ENCODE measurements at places on chromosomes 16 and 17.

DNA sequence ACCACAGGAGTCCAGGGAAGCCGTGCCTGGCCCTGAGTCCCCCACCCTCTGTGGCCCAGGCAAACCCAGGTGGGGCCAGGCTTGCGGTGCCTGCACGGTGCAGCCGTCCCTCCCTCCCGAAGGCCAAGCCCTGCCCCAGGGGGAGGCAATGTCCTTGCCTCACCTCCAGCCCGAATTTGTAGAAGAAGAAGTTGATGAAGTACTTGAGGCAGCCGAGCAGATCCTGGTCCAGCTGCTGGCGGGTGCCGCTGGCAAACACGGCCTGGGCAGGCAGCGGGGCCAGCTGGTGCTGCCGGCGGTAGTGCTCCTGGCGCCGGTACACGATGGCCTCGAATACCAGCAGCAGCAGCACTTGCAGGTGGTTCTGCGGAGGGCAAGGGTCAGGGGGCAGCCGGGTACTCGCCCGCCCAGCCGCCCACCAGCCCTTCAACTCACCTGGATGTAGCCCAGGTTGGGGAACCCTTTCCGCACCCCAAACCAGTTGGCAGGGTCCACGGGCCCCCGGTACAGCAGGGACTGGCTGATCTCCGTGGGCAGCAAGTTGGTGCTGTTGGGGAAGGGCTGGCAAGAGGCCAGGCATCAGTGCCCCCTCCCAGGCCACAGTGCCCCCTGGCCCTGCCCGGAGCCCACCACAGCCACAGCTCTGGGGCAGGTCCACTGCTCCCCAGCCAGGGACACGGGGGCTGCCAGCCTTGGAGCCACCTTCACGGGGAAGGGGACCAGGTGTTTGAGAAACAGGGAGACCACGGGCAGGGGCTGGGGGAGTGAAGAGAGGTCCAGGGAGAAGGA, 26.1 kb downstream of the CTU2 start:
- no peak for DNase-seq

DNA sequence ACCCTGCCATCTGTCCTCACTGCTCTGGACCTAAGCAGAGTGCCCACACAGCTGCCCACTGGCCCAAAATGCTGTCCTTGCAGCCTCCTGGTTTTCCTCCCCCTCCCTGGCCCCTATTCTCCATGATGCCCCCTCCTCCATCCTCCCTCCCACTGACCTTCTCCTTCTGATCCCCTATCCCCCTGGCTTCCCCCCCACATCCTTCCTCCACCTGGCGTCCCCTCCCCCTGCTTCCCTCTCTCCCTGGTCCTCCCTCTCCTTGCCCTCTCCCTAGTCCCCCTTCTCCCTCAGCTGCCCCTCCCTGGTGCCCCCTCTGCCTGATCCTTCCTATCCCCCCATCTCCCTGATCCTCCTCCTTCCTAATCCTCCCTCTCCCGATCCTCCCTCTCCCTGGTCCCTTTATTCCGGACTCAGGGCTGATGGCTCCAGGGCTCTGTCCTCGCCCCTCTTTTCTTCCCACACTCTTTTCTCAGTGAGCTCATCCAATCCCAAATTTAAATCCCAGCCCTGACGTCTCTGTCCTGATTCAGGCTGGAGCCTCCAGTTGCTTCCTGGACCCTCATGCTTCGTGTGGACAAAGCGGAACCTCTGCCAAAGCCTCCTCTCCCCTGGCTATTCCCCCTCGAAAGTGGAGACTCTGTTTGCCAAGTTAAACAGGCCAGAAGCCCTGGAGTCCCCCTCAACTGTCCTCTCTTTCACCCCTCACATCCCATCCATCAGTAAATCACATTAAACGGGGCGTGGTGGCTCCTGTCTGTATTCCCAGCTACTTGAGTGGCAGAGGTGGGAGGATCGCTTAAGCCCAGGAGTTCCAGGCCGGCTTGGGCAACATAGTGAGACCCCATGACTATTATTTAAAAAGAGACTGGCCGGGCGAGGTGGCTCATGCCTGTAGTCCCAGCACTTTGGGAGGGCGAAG, 18.1 kb upstream of the RHBDF2 start:
- no peak for DNase-seq

GRCh38 chr16:80161799-80162739, 378.7 kb upstream of the DYNLRB2 start:
- DNase-seq, result no peak

DNA sequence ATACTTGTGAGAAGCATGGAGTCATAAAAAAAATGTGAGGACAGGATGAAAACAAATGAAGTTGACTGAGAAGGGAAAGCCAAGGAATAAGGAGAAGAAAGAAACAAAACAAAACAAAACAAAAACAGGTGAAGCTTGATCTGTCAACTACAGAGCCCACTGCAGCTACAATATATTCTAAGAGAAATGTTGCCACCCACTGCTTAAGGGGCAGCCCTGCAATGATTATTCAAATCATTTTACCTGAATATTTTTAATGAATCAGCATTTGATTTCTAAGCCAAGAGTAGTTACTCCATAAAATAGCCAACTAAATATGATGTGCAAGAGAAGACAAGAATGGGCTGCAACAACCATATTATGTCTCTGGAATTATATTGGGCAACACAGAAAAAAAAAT, 252.0 kb upstream of the KIF2B start:
- DNase-seq, result no peak

DNA sequence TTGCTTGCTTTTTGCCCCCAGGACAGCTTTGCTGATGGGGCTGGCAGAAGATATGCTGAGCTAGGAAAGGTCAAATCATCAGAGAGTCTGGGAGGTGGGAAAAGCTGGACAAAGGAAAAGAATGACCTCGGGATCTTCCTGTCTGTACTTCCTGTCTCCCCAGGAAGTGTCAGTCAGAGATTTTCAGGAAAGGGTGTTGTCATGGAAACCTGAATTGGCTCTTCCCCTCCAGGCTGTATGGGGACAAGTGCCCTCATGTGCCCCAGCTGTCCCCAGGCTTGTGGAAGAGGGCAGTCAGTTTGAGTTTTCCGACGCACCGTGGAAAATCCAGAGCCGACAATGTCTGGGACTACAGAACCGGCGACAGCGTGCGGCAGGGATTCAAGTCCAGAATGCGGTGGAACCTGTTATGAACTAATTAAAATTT, 122.7 kb upstream of the ZFHX3 start:
- no peak for DNase-seq

DNA sequence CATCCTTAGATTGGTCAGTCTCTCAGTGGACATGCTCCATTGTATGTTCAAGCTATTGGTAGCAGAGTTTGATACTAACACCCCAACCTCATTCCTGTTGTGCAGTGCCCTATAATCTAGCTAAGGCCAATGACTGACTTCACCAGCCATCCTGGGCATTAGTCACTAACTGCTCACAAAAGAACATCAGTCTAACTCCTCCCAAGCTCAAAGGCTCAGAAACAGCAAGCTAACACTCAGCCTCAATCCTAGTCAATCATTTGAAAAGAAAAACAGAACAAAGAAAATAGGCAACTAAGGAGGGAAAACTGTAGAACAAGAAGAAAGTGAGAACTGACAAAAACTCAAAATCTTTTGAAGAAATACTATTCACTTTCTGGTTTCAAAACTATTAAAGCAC, 199.1 kb upstream of the C17orf78 start:
- DNase-seq, result no peak

DNA sequence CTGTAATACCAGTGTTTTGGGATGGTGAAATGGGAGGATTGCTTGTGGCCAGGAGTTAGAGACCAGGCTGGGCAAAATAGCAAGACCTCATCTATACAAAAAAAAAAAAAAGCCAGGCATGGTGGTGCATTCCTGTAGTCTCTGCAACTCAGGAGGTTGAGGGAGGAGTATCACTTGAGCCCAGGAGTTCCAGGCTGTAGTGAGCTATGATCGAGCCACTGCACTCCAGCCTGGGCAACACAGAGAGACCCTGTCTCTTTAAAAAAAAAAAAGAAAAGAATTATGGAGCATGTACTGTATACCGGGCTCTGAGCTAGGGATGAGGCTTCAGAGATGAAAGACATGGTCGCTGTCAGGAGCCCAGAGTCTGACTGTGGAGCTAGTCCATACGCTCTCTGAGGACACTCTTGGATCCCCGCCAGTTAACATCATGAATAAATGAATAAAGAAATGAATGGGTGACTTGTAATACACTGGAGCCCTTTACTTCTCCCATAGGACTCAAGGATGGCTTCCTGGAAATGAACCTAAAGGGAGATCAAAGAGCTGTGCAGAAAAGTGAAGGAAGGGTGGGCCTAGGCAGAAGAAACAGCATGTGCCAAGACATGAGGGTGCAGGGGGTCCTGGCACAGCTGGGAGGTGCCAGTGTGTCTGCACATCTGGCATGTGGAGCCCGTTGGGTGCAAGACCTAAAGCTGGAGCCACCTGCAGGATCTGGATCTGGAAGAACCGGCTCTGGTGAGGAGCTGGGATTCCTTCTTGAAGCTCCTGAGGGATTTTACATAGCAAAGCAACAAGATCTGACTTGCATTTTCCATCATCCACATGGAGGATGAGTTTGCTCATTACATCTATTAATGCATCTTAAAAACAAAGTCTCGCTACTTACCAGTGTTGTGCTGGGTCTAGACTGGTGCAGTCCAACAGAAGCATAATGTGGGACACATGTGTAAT, 120.4 kb downstream of the IRX3 start:
- DNase-seq, result no peak

GRCh38 chr16:24736758-24737157, 7.3 kb downstream of the TNRC6A start:
- DNase-seq, result no peak

DNA sequence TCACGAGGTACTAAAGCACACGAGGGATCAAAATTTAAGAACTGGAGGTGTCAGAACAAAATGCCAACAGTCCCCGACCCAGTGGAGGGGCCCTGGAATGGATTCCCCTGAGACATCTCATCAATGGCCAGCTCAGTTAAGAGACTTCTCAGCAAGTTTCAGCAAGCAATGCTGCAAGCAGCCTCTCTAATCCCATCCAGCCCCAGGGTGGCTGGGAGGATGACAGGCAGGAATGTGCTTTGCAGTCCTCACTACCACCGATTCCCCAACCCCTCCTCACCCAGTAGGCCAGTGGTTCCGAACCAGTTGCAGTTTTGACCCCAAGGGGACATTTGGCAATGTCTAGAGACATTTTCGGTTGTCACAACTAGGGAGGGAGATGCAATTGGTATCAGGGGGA, 8.7 kb downstream of the GPRC5B start:
- DNase-seq, result no peak

DNA sequence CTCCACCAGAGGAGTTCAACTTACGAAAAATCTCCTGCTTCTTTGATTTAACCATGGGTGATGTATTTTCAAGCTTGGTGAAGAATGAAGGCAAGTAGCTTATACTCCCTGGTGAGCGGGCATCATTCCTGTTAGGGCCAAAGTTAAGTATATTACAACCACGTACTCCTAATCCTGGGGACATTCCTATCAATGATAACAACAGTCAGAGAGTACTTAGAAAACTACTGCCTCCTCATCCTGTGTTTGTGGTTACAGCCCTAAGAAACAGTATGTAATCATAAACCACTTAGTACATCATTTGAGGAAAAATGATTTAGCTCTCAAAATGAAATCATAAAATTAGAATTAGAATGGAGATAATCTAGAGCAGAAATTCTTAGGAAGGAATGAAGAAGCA, 47.3 kb downstream of the TTC19 start:
- no peak for DNase-seq

GRCh38 chr17:78962345-78962983, 17.3 kb downstream of the LGALS3BP start:
- DNase-seq, result no peak

GRCh38 chr17:80908776-80909175, 82.9 kb upstream of the CHMP6 start:
- DNase-seq, result no peak

DNA sequence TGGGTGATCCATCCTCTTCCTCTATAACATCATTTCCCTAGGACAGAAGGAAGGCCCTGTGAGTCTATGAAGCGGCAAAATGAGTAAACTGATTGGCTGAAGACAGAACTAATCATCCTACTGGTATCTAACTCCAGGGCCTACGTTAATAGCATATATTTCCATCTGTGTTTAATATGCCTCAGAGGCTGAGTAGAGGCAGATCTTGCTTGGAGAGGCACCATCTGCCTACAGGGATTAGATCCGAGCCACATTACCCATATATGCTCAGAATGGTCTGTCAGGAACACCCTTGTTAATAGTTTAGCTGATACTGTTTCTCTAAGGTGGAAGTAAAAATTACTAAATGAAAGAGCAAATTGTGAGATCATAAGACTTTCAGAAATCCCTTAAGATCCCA, 13.2 kb upstream of the FOXJ1 start:
- DNase-seq, result no peak

GRCh38 chr17:57562184-57562698, 182.9 kb downstream of the CCDC182 start:
- no peak for DNase-seq

GRCh38 chr16:89019511-89019910, 42.5 kb upstream of the CBFA2T3 start:
- DNase-seq, result no peak

DNA sequence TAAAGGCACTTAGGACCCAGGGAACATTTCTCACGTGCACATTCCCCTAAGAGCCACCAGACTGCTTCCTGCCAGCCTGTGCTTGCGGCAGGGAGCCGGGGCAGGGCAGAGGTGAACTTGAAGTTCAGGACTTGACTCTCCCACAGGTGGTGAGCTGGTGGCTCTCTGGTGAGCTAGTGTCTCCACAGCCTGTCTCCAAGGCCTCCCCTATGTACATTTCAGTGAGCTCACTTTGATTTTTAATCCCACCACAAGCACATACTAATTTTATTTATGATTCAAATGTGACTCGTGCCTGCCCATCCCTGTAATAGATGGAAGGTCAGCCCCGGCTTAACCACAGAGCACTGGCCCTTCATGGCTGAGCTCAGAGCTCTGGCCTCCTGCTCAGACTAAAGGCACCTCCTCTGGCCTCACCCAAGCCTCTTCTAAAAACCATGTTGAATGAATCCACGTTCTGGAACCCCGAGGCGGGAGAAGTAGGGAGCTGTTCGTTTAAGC, 9.2 kb downstream of the SNN start:
- no peak for DNase-seq

- DNase-seq, result no peak
These were observed 190.8 kb downstream of the SLC39A11 start for GRCh38 chr17:72901657-72902056.

DNA sequence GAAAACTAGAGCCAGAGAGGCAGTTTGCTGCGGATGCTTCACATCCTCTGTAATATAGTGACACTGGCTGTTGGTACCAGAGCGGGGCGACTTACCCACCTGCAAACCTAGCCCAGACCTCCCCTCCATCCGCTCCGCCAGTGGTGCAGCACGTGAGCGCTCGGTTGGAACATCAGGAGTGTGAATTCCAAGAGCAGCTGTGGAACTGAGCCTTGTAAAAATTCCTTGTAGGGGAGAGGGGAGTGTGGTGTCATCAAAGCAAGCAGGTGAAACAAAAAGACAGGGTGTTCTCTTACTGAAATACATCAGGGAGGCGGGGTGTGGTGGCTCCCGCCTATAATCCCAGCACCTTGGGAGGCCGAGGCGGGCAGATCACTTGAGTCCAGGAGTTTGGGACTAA, 51.3 kb downstream of the CCDC42 start:
- DNase-seq, result no peak

Measured in esophagus squamous epithelium (tissue), 5 donors.